ENCODE measurements at places on chromosomes 12 and 14.

- DNase-seq, result no peak
Measured at GRCh38 chr12:120237360-120238171, 28.0 kb downstream of the PXN start.

DNA sequence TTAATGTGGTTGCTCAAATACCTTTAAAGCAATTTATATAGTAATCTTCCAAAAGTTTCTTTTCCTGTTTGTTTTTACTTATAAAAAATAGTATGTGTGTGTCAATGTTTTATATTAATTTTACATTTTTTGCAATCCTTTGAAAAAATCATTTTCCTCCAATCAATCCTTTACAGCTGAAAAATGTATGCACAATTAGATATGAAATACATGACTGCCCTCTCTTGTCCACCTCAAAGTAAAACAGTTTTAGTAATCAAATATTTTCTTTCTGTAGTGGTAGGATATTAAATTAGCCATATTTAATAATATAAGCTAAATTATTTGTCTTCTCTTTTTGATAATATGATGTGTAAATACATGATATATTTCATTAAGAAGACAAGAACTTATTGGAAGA is 269.9 kb downstream of the ADAMTS20 start:
- no peak for DNase-seq

GRCh38 chr12:106015646-106016045 is 123.1 kb downstream of the NUAK1 start:
- DNase-seq, result no peak

DNA sequence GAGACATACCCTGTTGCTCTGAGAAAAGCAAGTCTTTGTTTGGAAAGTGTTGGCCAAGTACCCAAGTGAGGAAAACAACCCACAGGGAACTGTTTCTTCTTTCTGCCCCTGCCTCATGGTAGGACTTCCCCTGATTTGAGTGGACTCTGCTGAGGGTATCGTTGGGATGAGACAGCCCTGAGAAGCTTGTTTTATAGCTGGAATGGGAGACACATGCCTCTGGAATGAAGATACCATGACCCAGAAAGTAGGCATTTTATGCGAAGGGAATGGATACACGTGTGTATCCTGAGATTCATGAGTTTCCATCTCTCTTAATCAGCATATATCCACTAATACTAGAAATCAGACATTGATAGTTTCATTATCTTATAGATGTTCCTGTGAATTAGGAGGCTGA is 382.3 kb downstream of the ATP23 start:
- DNase-seq, result no peak

- no peak for DNase-seq
Measured at GRCh38 chr14:89399594-89400068, 17.4 kb downstream of the FOXN3 start.

DNA sequence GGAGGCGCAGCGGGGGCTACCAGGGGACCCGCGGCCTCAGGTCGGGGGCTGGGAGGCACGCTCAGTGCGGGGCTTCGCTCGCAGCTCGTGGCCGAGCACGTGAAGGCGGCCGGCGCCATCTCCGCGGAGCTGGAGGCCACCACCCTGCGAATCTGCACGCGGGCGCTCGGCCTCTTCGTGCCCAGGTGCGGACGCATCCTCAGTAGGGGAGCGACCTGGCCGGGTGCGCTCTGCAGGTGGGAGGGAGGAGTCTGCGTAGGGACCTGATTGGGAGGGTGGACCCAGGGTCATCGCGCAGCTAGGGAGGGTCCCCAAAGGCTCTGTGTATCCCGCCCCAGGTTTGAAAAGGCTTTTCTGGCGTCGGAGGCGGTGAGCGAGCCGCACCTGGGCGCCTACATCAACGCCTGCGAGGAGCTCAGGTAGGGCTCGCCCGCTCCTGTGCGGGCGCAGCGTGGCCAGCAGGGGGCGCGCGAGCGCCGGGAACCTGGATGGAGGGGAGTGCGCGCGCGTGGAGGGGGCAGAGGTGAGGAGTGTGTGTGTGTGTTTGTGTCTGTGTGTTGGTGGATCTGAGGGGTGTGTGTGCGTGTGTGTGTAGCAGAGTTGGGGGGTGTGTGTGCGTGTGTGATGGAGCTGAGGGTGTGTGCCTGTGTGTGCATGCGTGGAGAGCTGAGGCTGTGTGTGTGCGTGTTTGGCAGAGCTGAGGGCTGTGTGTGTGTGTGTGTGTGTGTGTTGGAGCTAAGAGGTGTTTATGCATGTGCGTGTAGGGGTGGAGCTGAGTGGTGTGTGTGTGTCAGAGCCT is 10.3 kb downstream of the EXOC3L4 start:
- no peak for DNase-seq

- no peak for DNase-seq
Measured at GRCh38 chr14:34322940-34323418, 139.1 kb downstream of the SPTSSA start.

- DNase-seq, result no peak
Measured at GRCh38 chr12:125104982-125105381, 39.7 kb downstream of the AACS start.

- DNase-seq, result no peak
Measured at GRCh38 chr12:97711392-97711791, 248.8 kb downstream of the RMST start.

DNA sequence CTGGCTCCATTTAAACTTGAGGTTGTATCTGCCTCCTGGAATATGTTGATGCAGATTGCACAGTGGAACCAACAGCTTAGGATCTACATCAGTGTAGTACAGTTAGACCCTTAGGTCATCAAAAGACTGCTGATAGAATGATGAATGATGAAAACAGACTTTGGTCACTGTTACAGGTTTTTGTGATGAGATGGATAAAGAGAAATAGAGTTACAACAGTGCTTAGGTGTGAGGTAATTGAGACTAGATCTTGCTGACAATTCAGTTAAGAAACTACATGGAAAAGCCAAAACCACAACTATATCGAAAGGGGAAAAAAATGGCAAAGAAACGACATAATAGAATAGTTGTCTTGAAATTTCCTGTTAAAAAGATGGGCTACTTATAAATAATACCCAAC is 145.7 kb upstream of the LMNTD1 start:
- no peak for DNase-seq

- DNase-seq, result no peak
Measured at GRCh38 chr12:52139579-52140062, 52.2 kb downstream of the KRT80 start.

- DNase-seq, result no peak
Measured at GRCh38 chr14:24353559-24354481, 14.0 kb upstream of the RIPK3 start.

GRCh38 chr14:78946949-78947348 is 776.8 kb downstream of the NRXN3 start:
- DNase-seq, result no peak

DNA sequence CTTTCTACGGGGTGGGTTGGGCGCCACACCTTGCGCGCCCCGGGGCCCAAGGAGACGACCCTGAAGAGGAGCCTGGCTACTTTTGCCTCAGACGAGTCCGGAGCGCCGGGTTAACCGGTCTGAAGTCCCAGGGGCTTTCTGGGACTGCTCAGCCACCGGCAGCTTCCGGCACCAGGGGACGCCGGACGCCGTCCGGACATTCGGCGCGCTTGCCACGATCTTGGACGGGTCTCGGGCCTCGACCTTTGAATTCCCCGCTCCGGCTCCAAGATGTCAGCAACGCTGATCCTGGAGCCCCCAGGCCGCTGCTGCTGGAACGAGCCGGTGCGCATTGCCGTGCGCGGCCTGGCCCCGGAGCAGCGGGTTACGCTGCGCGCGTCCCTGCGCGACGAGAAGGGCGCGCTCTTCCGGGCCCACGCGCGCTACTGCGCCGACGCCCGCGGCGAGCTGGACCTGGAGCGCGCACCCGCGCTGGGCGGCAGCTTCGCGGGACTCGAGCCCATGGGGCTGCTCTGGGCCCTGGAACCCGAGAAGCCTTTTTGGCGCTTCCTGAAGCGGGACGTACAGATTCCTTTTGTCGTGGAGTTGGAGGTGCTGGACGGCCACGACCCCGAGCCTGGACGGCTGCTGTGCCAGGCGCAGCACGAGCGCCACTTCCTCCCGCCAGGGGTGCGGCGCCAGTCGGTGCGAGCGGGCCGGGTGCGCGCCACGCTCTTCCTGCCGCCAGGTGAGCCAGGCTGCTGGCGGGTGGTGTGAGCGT is at the start of gene ACOT4:
Gene ACOT4, plus strand, starts transcription at position 184 of the 760 bp plus-strand sequence. Its CDS starts 87 bp downstream, at position 271.
- DNase-seq, result no peak

DNA sequence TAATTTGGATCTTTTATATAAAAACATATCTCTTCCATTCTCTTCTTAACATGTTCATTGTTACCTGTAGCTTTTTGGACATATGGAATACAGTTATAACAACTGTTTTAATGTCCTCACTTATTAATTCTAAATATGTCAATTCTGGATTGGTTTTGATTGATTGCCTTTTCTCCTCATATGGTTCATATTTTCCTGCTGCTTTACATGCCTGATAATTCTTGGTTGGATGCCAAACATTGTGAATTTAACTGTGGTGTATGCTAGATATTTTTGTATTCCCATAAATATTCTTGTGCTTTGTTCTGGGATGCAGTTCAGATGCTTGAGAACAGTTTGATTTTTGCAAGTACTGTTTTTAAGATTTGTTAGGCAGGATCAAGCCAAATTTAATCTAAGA is 10.8 kb downstream of the C14orf132 start:
- DNase-seq, result no peak

- no peak for DNase-seq
Measured at GRCh38 chr14:61596990-61597389, 98.3 kb upstream of the HIF1A start.

DNA sequence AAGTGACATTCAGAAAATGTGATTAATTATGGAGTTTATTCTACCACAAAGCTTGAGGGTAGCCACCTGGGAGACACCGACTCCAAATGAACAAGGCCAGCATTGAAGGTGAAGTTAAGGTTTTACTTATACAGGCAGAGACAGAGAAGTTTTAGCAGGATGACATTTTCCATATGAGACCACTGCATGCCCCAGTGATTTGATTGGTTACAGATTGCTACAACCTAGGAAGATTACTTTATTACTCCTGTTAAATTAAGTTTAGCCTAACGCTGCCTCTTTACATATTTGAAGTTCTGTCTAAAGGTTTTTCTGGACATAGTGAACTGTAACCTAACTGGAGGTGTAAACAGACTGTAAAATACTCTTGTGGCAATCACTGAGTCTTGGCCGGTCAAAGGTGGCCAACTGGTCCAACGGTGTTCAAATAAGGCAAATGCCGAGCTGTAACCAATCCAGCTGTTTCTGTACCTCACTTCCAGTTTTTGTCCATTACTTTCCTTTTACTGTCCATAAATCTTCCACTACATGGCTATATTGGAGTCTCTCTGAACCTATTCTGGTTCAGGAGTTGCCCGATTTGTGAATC is 57.2 kb downstream of the RIN3 start:
- DNase-seq, result no peak

GRCh38 chr12:115160271-115161128 is 476.5 kb upstream of the TBX3 start:
- DNase-seq, result no peak

DNA sequence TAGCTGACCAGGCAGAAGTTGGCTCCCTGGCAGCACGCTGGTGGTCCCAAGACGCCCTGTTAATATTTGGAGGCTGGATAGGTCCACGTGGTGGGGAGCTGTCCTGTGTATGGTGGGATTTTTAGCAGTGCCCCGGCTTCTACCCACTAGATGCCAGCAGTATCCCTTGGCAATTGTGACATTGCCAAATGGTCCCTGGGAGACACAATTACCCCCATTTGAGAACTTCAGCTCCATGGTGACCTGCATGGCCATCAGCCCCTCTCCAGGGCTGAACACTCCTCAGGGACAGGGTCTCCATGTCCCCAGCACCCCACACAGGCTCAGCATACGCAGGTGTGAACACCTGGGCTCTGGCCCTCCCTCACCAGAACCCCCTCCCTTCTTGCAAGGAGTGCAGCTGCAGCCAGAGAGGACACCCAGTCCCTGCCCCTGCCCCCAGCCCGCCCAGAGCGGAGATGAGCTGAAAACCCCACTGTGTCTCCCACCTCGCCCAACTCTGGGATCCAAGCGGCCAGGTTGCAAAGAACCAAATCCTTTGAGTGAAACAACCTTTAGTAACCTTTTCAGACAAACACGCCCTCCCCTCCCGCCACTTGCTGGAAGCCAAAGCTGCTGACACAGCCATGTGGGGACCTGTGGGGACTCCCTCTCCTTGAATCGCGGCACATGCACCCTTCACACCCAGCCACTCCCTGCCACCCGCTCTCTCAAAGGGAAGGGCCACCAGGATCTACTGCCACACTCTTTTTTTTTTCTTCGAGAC is 120.4 kb downstream of the CALM1 start:
- DNase-seq, result no peak
